Hematopoietic multipotent progenitor cell treated with erythropoietin and hydrocortisone succinate and interleukin-3 and kit ligand, for 15 days (in vitro differentiated cells): ENCODE measurements at places on chromosomes 12 and 14.
A peak's percentile ranks its signal among the peaks of the same experiment; 100 is the strongest.

GRCh38 chr12:118980407-118981014 lies 830 bp upstream of the SRRM4 start:
- DNase-seq, result no peak

DNA sequence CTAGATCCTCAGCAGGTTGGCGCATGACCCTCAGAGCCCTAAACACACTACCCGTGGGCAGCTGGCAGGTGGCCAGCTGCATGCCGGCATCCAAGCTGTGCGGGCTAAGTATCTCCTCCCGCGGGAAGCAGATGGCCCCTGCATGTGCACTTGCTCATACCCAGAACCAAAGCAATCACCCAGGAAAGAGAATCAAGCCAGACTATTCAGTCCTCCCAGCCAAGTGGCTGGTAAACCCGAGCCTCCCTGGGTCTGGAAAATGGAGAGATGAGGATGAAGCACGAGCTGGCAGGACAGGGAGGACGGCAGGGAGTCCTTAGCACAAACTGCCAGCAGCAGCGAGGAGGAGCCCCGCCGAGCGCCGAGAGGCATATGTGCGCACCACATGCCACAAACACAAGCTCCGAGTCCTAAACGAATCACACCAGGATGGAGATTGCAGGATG lies 139.7 kb downstream of the RIMBP2 start:
- DNase-seq, result no peak

- no peak for DNase-seq
Observed at GRCh38 chr14:71629765-71630492, 302.3 kb upstream of the RGS6 start.

DNA sequence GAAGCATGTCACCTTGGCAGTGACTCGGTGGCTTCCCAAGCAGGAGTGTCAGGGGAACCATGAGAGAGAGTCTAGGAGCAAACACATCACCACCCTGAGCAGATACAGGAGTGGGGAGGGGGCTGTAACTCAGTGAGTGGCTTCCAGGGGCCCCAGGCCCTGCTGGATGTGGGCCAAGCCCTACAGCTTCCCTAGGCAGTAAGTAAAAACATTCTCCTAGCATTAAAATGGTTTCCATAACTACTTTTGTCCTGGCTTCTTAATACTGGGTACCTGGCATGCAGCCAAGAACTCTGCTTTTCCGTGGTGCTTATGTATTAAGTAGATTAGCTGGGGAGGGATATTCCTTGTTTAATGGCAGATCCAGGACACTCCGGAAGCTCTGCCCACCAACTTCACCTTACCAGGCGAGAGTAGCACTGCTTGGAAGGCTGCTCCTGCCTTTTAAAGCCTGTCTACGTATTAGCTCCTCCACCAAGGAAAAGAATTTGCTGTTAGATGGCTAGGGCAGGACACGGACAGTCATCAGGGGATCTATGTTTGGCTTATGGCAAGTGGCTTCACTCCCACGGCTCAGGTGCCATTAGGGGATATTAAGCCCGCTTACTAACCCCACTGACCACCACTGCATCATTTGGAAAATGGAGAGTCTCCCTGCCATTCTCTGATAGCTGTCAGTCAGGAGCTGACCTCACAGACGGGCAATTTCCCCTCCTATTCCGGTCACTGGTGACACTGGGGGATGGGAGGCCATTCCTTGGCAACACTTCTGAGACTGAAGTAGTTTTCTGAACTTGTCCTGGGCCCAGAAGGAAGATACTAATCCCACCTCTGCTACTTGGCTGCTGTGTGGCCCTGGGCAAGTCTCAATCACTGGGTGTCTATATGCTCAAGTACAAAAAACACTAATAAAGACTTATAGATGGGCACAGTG lies 22.8 kb downstream of the OTUB2 start:
- DNase-seq, result no peak

DNA sequence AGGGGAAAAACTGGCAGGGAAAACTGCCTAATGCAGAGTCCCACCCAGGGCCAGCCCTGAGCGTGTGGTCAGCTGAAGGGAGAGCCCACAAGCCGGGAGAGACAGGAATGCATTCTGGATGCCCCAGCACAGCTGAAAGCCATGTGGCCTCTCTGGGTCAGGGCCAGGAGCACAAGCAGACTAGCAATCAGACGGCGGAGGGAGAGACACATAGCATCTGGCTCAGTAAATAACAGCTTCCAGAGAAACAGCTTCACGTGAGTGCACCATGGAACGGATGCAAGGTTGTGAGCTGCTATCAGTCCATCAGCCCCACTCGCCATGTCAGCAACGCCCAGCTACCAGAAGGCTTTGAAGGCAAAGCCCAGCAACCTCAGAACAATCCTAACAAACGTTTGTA lies 28.2 kb upstream of the TMEM106C start:
- no peak for DNase-seq

DNA sequence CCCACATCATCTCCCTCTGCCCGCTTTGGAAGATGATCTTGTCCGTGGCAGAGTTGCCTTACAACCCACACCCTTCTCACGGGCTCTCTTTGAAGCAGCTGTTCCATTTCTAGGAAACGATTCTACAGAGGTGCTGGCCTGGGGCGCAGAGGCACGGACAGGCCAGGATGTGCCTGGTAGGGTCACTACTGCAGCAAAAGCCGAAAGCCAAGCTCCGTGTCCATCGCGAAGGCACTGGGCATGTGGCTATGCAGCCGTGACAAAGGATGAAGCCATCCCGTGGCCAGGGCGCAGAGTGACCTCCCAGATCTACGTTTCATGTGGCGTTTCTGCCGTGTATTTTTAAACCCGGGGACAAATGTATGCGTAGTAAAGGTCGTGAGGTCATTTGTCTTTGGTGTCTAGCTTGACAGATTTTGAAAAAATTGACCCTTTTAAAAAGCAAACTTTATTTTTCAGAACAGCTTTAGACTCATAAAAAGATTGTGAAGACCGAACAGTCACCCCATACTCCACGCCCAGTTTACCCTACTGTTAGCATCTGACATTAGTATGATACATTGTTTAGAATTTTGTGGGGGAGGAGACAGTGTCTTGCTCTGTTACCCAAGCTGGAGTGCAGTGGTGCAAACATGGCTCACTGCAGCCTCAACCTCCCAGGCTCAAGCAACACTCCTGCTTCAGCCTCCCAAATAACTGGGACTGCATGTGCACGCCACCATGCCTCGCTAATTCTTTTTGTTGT lies 40.4 kb upstream of the NCOR2 start:
- no peak for DNase-seq

DNA sequence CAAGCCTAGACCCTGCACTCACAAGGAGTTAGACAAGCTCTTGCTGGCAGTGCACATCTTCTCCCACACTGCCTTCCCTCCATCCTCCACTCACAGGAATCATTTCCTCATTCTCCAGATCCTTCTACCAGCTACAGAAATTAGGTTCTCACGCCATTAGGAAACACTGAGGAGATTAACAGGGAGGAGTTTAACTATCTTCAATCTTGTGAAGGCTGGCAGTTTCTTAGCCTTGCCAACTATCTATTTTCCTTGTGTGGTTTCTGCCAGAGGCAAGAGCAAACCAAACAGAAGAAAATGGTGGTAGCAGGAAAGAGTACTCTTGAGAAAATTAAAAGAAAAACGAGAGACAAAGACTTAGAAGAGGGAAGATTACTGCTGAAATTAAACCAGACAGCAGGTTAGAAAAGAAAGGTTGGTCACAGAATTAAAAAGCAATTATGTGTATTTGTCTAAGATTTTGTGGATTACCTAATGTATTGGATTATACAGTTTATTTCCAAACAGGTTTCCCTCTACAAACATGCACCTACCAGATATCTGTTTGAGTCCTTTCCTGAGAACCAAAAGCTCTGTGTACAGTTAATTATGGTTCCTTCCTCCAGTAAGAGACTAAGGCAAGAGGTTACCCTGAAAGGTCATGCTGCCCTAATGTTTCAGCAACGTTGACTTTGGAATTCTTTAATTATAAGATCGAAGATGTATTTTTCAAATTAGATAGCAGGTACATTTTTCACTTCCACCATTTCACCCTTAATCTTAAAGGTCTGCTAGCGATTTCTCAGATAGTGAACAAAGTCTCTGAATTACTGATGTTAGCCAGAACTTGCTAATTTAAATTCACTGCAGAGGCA lies 5.0 kb downstream of the RERG start:
- DNase-seq, result no peak

DNA sequence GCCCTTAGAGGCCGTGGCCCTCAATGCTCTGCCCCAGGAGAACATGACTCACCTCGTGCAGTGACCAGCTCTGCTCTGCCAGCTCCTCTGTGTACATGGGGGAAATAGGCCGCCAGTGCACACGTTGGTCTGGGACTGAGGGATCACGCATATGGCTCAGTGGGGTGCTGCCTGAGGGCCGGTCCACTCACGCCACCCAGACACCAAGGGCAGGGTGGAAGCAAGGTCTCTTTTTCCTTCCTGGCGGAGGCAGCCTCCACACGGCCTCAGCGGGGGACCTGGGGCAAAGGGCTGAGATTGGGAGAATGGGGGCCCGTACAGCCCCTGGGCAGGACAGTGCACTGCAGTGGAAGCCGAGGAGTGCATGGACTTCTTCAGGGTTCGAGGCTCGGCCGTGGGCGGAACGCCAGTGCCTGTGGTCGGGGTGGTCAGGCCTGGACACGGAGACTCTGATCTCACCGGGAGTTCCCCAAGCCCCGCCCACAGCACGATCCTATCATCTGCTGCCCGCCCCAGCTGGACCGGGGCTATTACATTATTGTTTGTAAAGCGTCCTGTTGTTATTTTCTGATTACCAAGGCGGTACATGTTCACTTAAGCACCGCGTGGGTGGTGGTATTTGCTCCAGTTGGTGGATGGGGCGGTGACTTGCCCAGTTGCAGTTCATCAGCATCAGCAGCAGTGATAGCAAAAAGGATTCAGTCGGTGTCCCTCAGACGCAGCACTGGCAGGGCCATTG lies 38.8 kb upstream of the TDRD9 start:
- DNase-seq, result no peak

DNA sequence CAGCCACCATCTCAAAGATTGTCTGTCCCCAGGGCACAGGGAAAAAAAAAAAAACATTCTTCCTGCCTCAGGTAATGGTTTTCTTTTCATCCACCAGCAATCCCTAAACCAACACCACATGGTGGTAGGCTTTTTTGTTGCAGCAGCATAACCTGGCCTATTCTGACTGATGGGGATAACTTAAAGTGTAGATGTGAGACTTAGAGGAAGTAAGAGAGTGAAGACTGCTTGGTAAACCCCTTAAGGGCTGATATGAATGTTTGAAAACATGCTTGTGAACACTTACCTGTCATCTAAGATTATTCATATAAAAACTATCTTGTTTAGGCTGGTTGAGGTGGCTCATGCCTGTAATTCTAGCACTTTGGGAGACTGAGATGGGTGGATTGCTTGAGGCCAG lies 130.2 kb upstream of the RAP1B start:
- DNase-seq, result no peak

DNA sequence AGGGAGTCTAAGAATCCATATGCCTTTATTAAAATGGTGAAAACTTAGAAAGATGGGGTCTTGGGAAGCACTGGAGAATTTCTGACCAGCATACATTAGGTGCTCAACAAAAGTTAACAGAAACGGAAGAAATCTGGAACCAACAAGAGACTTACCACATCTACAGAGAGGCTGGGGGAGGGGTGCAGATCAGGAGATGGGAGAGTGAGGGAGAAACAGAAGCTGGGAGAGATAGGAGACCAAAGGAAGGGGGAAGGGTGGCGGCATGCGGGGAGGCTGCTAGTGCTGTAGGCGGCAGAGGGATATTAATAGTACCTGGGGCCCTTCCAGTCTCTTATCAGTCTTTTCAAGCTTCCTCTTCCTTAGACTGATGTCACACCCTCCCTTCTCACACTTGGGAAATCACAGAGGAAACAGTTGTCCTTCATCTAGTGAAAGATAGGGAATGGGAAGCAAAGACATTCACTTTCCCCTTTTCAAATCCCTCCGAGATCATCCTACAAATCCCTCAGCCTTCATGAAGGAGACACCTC lies 18.1 kb downstream of the ZBTB39 start:
- DNase-seq, result peak; percentile 55

DNA sequence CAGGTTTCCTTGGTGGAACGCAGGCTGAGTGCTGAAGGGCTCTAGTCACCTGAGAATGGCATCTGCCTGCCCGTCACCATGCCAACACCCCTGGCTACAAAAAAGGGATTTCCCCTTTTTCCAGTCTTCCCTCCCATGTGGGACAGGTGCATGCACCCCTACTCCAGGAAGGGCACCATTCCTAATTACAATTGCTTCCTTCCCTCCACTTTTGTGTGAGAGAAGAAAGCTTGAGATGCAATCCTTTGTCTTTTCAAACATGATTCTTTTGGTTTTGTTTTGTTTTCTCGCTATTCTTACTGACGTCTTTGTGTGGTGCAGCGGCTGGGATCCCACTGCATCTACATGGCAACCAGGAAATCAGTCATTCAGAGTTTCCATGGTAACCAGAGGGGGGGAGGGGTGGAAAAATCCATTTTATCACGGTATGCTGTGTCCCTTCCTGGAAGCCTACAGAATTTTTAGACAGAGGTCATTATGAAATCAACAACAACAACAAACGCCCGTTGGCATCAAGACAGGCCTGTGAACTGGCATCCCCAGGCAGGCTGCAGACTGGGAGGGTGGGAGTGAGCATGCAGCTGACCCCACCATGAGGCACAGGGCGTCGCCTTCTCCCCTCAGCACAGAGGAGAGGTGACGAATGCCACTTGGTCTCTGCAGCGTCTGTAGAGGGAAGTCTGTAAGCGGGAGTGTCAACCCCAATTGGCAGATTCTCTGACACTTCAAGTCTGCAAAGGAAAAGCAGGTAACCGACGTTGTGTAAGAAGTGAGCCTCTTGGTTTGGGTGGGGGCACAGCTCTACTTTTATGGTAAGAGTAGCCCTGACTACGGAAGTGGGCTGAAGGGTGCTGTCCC lies 13.6 kb upstream of the GNG2 start:
- peak; percentile 30 for DNase-seq

- no peak for DNase-seq
Observed at GRCh38 chr14:74649167-74649566, 37.1 kb upstream of the LTBP2 start.

DNA sequence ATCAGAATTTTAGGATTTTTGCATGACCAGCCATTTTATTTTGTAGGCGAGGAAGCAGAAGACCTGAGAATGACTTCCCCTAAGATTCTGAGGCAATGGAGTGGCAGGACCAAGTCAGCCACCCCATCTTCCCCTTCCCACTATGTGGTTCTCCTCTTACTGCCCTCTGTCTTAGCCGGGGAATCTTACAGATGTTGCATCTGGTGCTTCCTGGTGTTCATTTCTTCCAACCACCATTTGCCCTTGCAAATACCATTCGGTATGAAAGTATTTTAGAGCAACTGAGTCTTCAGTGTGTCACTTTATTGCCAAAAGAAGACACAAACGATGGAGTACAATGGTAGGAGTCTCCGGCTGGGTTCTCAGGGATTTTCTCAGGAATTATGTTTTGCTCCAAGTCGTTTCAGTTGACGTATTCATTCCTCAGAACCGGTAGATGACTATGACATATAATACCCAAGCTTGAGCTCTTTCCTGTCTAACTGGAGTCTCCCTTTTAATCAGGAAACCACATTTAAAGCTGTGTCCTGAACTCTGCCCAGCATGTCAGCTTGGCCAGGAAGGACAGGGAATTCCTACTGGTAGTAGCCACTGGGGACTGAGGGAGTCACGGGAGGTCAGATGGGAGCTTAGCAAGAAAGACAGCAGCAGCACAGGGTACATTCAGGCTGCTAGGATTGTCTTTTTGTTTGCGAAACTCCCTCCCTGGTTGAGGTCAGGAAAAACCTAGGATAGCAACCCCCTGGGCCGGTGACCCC lies 87.0 kb downstream of the SAMD4A start:
- no peak for DNase-seq
